Panc1 (cell line): ENCODE measurements at places on chromosomes 13 and 19.

DNA sequence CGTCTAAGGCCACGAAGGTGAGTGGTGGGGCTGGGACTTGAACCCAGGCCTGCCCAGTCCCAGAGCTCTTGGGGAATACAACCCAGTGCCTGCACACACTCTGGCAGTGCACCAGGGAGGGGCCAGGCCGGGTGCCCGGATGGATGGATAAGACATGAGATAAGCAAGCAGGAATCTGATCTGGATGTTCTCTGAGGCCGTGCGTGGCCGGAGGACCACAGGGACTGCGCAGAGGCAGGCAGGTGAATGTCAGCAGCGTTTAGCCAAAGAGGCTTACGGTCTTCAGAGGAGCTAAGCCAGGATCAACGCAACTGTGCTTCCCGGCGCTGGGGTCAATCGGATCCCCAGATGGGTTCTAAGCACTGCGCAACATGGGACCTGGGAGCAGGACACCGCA lies 1.5 kb downstream of the ZNF787 start:
- peaks cover 52% of the 10 kb centered on the region for H3K4me1 ChIP-seq
- peak overlapping the region; percentile 91 for H3K4me3 ChIP-seq
- peak overlapping the region; percentile 88 for H3K27ac ChIP-seq
- H3K36me3 ChIP-seq = no peaks in the 10 kb centered on the region
- no peak for DNase-seq

- H3K27me3 ChIP-seq = no peaks in the 10 kb centered on the region
- peak within 1 kb of the TSS; percentile 39 for H3K4me3 ChIP-seq
- no peak for DNase-seq
- no peaks in the 10 kb centered on the region for H3K36me3 ChIP-seq
- peaks cover 23% of the 10 kb centered on the region for H3K4me1 ChIP-seq
These were observed at the start of gene CACNG7 for GRCh38 chr19:53908935-53909415. Gene CACNG7, plus strand, starts transcription at chr19:53909278. Its CDS starts 3,554 bp downstream, at chr19:53912832.

GRCh38 chr19:1786668-1787067 lies 25.4 kb downstream of the ATP8B3 start:
- no peak for DNase-seq
- no peaks in the 10 kb centered on the region for H3K4me1 ChIP-seq
- no peaks in the 10 kb centered on the region for H3K27me3 ChIP-seq
- no peak overlapping the region for H3K27ac ChIP-seq
- H3K4me3 ChIP-seq = no peak overlapping the region

GRCh38 chr13:95704510-95704909 lies 27.6 kb downstream of the DNAJC3 start:
- H3K4me3 ChIP-seq = no peak overlapping the region
- no peak overlapping the region for H3K27ac ChIP-seq

DNA sequence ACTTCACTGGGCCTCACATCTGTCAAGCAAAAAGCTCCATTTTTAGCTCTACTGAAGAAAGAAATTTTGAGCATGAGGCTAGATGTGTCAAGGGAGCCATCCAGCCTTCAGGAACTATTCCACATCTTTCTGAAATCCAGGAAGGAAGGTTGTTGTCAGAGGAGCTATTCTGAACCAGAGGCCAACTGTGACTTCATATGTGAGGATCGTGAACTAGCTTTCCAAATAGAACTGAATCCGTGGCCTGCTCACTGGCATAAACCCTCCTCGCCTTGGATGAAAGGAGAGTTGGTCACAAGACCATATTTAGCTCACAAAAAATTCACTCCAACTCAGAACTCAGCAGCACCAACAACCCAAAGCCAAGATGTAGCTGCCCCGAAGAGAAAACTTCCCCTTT lies 195.8 kb downstream of the FOXO1 start:
- no peak overlapping the region for H3K4me3 ChIP-seq
- H3K36me3 ChIP-seq = no peaks in the 10 kb centered on the region
- no peaks in the 10 kb centered on the region for H3K4me1 ChIP-seq
- no peak overlapping the region for H3K27ac ChIP-seq
- no peaks in the 10 kb centered on the region for H3K27me3 ChIP-seq
